ENCODE measurements at places on chromosomes 3 and 15.

- no peak for DNase-seq
Measured at GRCh38 chr3:124059580-124059979, 67.7 kb upstream of the ROPN1 start.

GRCh38 chr3:126052196-126053058, 31.5 kb downstream of the SLC41A3 start:
- DNase-seq = no peak

GRCh38 chr3:108311797-108312196, 15.4 kb downstream of the HHLA2 start:
- no peak for DNase-seq

- no peak for DNase-seq
Measured at GRCh38 chr3:37872413-37873160, 10.9 kb downstream of the CTDSPL start.

GRCh38 chr3:180335050-180335449, 266.9 kb upstream of the TTC14 start:
- DNase-seq = no peak

GRCh38 chr3:134605556-134605955, 45.3 kb downstream of the KY start:
- no peak for DNase-seq

DNA sequence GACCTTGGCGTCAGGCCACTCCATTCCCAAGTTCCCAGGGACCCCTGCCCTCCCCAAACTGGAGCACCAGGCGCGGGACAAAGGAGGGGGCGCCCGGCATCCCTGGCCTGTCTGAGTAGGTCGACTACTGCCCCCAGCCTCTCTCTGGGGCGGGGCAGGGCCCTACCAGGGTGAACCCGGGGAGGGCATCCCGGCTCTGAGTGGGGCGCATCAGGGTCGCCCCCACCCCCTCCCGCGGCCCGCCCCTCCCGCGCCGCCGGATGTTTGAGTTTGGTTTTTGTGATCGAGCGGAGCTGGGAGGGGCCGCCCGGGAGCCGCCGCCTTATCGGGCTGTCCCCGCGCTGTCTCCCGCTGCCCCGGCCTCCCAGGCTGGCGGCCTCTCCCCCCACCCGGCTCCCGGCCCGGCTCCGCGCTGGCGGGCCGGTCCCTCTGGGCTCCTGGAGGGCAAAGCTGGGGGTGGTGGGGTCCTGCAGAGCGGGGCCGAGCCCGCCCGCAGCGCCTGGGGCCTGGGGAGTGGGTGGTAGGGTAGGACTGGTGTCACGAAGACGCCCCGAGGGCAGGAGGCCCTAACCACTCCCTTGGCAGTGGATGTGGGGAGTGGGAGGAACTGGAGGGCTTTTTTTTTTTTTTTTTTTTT, 47.2 kb upstream of the SMAD6 start:
- DNase-seq = no peak

- DNase-seq = no peak
Measured at GRCh38 chr15:43845421-43845820, 18.6 kb downstream of the WDR76 start.

DNA sequence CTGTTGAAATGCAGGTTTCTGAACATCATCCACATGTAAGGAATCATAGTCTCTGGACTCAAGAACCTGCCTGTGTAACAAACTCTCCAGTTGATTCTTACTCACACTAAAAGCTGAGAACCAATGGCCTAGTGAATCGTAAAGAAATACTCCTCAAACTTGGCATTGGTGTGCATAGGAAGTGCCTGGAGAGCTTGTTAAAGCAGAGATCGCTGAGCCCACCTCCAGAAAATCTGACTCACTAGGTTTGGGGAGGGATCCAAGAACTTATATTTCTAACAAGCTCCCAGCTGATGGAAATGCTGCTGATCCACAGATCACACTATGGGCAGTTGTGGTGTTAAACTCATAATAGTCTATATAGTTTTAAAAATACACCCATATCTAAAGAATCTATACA, 55.8 kb upstream of the LMCD1 start:
- DNase-seq = no peak

DNA sequence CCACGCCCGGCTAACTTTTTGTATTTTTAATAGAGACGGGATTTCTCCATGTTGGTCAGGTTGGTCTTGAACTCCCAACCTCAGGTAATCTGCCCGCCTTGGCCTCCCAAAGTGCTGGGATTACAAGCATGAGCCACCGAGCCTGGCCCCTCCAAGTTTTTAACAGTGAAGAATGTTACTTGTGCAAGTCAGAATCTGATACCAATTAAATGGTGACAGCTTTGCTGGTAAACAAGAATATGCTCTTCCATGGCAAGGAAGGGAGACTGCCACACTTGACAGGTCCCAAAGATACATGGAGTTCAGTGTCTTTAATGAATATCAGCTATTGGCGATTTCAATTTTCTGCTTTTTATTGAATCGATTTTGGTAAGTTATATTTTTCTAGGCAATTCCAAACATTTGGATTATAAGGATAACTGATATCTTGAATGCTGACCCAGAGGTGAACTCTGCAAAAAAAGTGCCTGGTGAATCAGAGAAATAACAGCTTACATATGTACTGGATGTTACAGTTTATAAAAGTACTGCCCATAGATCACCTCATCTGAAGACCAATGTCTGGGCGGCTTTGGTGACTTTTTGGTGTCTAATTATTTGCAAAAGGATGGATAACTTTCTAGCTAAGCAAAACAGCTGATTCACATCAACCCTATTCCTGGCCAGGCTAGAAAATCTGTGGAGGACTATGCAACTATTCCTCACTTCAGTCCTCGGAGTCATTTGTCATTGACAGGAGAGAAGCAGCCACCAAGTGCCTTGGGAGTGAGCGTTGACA, 1.2 kb downstream of the PARP16 start:
- DNase-seq = no peak

DNA sequence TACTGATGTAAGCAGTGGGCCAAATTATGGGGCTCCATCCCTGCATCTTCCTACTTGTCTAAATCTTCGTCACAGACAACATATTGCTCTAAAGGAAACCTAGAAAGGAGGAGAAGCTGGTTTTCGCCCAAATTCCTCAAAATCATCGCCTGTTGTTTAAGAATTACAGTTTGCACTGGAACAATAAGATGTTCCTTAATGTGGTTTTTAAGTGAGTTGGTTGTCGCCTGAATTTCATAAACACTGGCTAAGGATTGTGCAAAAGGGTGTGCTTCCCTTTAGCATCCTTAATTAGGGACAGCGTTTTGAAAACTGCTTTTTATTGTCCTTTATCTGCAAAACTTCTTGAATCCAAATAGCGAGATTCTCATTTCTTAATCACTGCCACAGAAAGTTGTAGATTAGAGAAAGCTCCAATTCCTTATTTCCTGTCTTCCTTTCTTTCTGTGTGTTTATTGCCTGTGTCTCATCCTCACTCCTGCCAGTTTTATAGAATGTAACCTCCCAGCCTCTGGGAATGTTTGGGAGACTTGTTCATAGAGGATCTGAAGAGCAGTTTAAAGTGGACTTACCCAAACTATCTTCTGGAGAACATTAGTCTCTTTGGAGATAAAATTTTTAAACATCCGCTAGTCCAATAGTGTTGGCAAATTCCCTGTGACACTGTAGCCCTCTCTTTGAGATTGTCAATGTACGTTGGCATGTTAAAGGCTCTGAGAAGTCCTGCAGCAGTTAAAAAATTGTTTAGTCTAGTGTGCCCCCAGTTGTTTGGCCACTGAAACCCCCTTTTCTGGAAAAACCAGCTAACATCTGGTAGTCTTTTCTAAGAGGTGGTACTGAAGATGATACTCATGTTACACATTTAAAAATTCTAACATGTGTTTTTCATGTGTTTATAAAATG, 50.4 kb downstream of the FLNB start:
- no peak for DNase-seq

- no peak for DNase-seq
Measured at GRCh38 chr15:85280203-85280602, 100.2 kb upstream of the AKAP13 start.

- DNase-seq = no peak
Measured at GRCh38 chr3:133949438-133949837, 53.8 kb upstream of the RAB6B start.

DNA sequence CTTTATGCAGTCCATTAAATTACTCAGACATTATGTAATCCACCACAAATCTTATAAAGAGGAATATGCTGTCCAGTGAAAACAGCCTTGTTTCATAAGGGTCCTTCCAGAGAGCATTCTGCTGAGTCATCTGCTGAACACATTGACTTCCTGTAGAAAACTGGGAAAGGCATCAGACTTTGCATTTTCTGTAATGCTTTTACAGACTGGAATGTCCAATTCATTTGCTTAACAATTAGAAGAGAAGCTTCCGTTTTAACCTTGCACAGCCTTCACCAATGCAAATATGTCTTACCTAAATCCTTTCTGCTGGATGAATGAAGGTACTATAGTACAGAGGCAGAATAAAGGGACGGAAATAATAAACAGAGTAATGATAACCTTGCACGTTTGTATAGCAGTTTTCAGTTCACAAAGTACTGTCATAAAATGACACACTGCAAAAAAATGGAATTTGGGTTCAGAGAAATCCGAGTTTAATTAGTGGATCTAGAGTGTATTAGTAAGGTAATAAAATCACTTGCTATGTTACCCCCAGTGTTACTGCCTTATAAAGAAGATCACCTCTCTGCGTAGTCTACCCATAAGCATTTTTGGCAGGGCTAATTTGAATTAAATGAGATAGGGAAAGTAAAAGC, 301.5 kb downstream of the PYDC2 start:
- DNase-seq = no peak

DNA sequence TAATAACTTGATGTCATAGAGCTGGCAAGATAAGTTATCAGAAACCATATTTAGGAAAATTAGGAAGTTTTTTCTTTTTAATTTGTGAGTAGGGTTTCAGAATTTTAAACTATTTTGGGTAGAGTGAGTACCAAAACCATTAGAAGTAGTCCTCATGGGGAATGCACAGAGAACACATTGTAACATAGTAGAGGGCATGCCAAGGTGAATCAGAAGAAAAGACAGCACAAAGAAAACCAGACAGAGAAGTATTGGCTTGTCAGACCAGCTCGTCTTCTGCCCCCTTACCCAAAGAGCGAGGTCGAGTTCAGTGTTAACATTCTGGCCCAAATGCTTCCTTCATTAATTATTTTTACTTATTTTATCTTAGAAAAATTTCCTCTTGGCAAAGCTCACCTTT, 121.3 kb upstream of the SAMMSON start:
- DNase-seq = no peak

- DNase-seq = peak; percentile 55
Measured at GRCh38 chr3:46208167-46208704, at the start of gene CCR1. CCR1 (minus strand) TSS chr3:46208313; CDS start chr3:46204313, 4,000 bp downstream.

DNA sequence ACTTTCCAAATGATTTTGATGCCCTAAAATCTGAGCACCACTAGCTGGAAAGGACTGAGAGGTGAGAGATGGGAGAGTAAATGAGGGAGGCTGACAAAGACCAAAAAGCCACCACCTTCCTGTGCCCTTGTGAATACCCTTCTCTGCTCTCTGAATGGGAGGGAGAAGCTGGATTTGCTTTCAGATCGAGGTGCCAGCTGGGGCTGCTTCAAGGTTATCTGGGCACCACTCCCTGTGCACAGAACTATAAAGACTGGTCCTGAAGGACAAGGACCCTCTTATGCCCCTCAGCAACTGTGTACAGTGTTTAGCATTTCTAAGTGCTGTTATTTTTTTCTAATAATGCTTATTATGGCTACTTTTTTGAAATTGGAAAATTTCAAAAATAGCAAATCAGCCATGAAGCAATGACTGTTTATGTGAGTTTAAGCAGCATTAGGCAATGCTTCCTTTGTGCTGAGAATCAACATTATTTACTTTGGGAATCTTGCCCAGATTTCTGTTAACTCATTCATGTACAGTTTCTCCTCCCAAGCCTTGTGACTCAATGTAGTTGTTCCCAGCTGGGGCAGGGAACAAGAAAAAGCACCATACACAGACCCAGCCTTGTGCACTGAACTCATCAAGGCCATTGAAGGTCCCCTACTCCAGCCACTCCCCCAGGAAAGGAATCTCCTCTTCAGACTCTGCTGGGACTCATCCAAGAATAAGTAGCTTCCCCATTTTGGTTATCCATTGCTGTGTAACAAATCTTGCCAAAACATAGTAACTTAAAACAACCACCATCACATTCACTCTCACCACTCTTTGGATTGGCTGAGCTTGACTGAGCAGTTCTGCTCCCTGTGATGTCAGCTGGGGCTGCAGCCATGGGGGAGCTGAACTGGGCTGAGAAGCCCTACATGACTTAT, 37.3 kb upstream of the CDV3 start:
- no peak for DNase-seq

GRCh38 chr3:14369675-14370669, 32.4 kb upstream of the SLC6A6 start:
- no peak for DNase-seq

DNA sequence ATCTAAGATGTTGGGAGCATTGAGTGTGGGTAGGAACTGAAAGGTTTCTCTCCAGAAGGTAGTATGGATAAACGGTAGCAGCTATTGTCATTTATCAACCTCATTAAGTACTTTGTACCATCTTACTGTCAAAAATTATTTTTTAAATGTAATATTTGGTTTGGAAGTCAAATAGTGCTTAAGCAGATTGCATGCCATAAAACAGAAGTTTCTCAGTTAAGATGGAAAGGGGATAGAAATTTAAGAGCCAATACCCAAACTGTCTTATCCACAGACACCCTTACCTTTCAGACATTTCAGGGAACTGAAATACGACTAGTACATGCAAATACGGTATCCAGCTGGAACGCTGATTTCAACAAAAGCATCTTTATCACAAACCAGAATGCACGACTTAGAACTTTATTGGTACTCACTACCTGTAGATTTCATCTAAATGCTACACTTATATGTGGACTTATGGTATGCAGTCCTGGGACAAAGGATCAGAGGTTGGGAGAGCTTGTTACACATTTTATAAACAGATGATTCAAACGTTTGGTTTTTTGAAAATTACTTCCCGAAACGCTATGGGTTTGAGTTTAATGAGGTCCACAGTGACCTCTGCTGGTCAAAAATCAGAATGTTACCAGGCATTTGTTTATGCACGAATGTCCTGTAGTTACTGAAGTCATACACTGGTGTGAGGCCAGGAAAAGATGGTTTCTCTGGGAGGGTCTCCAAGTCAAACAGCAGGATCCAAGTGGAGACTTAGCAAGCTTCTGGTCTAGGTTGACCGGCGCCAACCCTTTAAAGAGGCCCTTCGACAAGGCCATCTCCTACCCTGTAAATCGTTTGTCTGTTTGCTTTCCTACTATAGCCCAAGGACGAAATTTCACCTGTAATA, 45.7 kb upstream of the DUT start:
- DNase-seq = peak; percentile 69
